Left forelimb (tissue), 1 donor: ENCODE measurements at places on chromosomes 2 and 18.

GRCh38 chr2:182852090-182852489, 14.3 kb downstream of the FRZB start:
- no peak for DNase-seq

DNA sequence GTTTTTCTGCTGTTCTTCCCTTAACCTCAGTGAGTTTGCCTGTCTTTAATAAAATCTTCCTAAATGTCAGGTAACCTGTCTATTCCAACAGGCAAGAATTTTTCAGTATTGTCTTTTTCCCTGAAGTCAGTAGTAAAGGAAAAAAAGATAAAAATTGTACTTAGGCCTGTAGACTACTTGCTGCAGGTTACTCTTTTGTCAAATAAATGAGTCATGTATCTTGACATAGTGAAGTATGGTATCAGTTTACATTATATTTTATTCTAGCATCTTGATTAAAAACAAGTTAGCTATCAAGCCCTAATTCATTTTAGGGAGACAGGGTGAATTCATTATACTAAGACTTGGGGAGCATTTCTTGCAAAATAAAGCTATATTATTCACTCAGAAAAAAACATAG, 59.8 kb downstream of the ITGA4 start:
- DNase-seq = no peak

GRCh38 chr2:97745474-97746174, 32.2 kb downstream of the ZAP70 start:
- no peak for DNase-seq

- no peak for DNase-seq
Observed at GRCh38 chr2:137838255-137839092, 125.8 kb upstream of the HNMT start.

- DNase-seq = no peak
Observed at GRCh38 chr2:208509586-208509985, 103.0 kb downstream of the PTH2R start.

DNA sequence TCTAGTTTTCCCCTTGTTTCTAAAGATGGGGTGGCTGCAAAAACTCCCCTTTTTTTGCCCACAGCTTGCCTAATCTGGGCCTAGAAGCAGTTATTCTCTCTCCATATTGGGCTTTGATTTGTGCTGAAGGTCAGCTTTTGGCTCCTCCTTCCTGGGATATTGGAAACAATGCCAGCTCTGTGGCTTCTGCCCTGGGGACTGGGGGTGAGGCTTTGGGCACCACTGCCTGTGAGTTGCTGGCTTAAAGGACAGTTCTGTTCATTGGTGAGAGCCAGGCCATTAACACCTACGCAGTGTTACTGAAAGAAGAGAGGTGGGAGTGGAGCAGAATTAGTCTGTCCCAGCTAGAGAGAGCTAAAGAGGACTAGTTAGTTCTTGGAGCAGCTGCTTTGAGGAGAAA, 4.3 kb downstream of the UBXN2A start:
- no peak for DNase-seq

GRCh38 chr2:105057005-105057404, 19.1 kb downstream of the MRPS9 start:
- no peak for DNase-seq

DNA sequence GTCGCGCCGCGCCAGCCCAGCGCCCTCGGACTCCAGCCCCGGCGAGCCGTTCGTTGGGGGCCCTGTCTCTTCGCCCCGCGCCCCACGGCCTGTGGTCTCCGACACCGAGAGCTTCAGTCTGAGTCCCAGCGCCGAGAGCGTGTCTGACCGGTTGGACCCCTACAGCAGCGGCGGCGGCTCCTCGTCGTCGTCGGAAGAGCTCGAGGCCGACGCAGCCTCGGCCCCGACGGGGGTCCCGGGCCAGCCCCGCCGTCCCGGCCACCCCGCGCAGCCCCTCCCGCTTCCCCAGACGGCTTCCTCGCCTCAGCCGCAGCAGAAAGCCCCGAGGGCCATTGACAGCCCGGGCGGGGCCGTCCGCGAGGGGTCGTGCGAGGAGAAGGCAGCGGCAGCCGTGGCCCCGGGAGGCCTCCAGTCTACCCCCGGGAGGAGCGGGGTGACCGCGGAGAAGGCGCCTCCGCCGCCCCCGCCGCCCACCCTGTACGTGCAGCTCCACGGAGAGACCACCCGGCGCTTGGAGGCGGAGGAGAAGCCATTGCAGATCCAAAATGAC, 1.4 kb downstream of the PHLPP1 start:
- peak; percentile 76 for DNase-seq

- DNase-seq = peak; percentile 51
Observed at GRCh38 chr2:23691565-23691964, 235.4 kb downstream of the ATAD2B start.

DNA sequence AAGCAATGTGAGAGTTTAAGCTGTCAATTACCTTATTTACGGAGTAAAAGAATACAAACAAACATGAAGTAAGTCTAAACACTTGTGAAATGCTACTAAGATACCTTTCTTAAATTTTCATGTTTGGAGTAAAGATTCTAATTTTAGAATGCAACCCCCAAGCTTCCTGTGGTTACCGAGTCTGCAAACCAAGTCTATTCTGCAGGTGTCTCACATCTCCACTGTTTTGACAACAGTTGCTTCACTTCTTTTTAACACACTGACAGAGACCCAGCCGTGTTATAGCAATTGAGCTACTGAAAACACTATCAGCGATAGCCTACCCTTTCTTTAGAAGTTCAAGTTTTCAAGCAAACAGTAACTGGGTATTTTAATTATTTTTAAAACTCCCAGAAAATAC, 608.3 kb downstream of the ERBB4 start:
- DNase-seq = no peak

DNA sequence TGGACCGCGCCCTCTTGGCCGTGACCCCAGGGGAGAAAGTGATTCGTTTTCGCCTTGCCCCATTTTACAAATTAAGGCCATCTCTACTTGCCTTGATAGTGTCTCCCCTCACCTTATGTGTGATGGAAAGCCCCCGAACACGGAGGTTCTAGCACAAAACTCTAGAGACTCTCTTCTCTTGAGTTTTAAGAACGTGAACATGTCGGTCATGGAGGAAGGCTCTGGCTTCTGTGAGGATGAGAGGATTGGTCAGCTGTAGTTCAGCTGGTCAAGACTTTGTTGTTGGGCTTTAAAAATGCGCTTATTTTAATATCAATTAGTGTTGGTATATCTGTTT, 828 bp downstream of the DYNC1I2 start:
- no peak for DNase-seq

- DNase-seq = no peak
Observed at GRCh38 chr2:200193791-200194190, 112.7 kb upstream of the SPATS2L start.

GRCh38 chr2:8626572-8626971, 55.3 kb upstream of the ID2 start:
- DNase-seq = no peak

- DNase-seq = no peak
Observed at GRCh38 chr2:233312874-233313273, 5.3 kb downstream of the SAG start.

DNA sequence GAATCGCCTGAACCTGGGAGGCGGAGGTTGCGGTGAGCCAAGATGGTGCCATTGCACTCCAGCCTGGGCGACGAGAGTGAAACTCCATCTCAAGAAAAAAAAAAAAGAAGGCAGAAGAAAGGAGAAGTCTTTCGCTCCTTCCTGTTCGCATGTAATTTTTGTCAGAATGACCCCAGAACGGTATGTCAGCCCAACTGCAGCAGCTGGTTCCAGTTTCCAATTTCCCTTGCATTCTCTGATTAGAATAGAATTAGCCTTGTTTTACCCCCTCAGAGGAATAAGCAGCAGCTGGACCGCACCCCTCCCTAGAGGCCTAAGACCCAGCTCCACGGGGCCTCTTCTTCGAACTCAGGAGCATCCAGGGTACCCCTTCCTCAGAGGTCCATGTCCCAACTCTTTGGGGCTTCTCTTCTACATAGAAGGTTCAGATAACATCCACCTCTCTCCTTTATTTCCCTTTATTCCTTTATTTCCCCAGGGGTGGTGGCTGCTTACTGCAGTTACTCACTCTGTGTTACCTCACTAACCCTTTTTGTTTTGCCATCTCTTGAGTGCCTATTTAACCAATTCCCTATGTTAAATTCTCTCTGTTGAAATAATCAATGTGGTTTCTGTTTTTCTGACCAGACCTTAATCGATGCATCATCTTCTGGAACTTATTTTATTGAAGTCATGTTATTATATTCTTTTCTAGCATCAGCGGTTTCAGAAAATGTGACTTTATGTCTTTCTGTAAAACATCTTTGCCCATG, 7.2 kb upstream of the PUM2 start:
- DNase-seq = no peak

- no peak for DNase-seq
Observed at GRCh38 chr2:42105330-42106256, 57.8 kb downstream of the PKDCC start.

- DNase-seq = no peak
Observed at GRCh38 chr2:234491281-234491680, 5.6 kb downstream of the ARL4C start.

GRCh38 chr18:29652797-29653196, 1389.7 kb downstream of the DSC3 start:
- no peak for DNase-seq

- no peak for DNase-seq
Observed at GRCh38 chr2:71664161-71664560, 210.8 kb downstream of the DYSF start.

GRCh38 chr2:201901786-201902185, 95.4 kb downstream of the CDK15 start:
- DNase-seq = no peak

- no peak for DNase-seq
Observed at GRCh38 chr2:32683520-32684086, 55.8 kb downstream of the TTC27 start.

DNA sequence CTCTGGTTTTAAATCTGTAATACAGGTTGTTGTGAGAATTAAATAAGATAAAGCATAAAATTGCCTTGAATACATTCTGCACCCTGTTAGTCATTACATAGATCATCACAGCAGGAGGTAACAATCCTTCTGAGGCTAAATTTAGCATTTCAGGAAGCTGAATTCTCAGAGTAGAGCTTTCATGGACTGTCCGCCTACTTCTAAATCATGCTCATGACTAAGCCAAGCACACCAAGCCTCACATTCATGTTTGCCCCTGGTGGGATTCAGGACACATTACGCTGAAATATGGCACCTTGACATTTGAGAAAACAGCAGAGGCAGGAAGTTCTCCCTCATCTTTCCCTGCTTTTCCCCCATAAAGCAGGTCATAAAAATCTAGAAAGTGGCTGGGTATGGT, 16.6 kb upstream of the PIK3C3 start:
- no peak for DNase-seq

GRCh38 chr2:200091126-200091525, 135.7 kb downstream of the MAIP1 start:
- no peak for DNase-seq
